Heart left ventricle (tissue), 16 donors: ENCODE measurements at places on chromosomes 2 and 18. TPM values are rescaled to one million over a fixed set of nuclear protein-coding genes. Genes with fewer than 3 reads are reported as not detected.
A peak's percentile ranks its signal among the peaks of the same experiment; 100 is the strongest.

Gene IL1F10
- total RNA-seq = not detected

DNA sequence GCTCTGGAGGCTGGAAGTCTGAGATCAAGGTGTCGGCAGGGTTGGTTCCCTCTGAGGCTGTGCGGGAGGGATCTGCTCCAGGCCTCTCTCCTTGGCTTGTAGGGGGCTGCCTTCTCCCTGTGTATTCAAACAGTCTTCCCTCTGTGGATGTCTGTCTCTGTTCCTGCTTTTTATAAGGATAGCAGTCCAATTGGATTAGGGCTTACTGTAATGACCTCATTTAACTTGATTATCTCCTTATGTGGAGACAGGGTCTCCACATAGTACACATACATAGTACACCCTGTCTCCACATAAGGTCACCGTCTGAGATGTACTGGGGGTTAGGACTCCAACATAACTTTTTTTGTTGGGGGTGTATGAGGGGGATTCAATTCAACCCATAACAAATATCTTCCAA is 30.5 kb downstream of the TCF7L1 start:
- no peak for DNase-seq

Gene GALNT5
- total RNA-seq = 0.33 TPM

DNA sequence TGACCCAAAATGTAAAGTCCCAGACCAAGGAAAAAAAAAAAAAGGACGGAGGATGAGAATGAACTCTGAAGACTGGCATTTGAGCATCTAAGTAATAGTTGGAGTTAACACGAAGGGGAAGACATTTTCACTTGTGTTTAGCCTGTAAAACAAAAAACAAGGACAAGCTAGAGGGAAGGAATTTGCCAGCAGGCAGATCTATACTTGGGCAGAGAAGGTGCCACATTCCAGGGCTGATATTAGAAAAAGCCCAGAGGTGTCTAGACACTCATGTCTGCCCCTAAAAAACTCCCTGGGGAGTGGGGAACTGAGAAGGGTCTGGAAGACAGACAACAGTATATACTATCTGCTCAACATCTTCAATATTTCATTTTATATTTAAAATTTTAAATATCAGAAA is 171.1 kb downstream of the ZEB2 start:
- no peak for DNase-seq

Gene TRAPPC8
- total RNA-seq = 41.9 TPM

Gene AQP12A
- not detected for total RNA-seq

GRCh38 chr18:6601241-6601640 is 128.3 kb upstream of the ARHGAP28 start:
- DNase-seq = no peak

DNA sequence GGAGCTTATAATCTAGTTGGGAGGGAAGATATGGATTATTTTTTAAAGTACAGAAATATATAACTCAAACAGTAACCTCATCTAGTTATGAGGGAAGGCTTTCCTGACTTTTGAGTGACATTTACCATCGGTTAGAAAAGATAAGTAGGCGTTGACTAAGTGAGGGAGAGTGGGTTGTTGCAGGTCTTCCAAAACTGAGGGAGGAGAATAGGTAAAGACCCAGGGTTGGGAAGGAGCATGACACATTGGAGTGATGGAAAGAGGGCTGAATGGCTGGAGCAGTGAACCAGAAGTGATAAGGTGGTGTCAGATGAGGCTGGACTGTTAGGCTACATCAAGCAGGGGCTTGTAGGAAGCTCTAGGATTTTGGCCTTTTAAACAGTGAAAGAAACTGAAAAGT is 10.6 kb upstream of the NUP35 start:
- no peak for DNase-seq

DNA sequence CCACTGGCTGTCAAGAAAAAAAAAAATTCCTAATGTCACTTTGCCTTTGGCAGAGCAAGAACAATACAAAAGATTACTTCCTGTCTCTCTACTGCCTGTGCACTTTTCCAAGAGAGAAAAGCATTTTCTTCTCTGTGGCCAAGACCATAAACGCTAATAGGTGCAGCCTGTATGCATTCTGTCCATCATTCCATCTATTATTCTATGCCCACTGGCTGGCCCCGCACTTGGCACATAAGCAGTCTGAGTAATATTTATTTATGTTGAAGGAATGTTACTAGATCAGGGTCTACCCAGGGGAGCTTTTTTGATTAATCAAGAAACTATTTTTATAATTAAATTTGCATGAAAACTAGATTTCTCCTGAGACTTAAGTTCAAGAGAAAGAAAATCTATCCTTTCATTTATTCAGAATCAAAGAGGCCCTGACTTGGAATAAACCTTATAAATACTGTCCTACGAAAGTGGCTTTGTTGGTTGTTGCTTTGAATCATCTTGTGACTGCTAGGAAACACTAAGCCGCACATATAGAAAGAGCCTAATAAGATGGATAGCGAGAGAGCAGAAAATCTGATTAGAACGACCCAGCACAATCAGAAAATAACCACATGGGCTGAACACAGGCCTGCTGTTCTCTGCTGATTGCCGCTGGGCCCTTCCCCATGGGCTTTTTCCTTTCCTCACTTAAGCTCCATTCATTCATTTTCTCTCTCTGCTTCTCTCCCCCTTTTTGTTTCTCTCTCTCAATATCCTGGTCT is 59.4 kb downstream of the MMADHC start:
- DNase-seq = no peak

DNA sequence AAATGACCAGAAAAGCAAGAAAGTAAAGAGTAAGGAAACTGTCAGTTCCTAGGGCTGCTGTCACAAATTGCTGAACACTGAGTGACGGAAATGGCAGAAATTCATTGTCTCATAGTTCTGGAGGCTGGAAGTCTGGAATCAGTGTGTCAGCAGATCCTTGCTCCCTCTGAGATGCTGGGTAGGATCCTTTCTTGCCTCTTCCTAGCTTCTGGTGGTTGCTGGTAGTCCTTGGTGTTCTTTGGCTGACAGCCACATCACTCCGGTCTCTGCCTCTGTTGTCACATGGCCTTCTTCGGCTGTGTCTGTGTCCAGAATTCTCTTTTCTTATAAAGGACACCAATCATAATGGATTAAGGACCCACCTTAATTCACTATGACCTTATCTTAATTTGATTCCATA is 21.9 kb downstream of the PLEKHB2 start:
- DNase-seq = no peak

DNA sequence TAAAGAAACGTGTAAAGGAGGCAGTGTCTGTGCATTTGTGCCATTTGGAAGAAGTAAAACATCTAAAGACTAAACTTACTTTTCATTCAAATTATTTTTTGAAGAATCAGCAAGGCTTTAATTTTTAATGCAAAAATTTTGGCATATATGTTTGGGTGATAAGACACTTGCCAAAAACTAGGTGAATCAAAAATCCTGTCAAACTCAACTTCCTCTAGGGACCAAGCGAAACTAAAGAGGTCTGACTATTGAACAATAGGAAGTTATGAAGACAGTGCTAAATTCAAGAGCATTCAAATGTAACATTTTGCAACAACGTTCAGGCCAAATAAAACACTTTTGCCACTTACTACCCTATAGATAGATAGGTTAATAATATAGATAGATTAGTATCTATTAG is 306.1 kb downstream of the NOL4 start:
- no peak for DNase-seq

- no peak for DNase-seq
Measured at GRCh38 chr2:119260646-119261492, 37.2 kb downstream of the STEAP3 start.

- no peak for DNase-seq
Measured at GRCh38 chr2:45263147-45263546, 253.9 kb upstream of the SIX2 start.

GRCh38 chr2:98579926-98580325 is 28.4 kb downstream of the COA5 start:
- DNase-seq = no peak

Gene KCNJ3
- total RNA-seq = 0.77 TPM

DNA sequence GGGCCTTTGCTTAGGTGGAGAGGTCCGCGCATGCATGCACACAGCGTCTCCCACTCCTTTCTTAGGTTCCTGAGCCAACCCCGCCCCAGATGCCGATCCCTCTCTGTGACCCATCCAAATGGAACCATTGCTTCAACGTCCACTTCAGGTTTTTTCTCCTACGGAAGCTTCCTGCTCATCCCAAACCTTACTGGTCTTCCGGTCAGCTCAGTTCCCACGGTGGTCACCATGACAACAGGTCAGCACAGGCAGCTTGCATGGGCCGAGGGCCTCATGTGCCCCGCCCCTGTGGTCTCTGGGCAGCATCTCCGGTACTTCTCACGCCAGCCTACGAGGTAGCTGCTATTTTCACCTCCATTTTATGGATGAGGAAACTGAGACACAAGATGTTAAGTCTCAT is 163.7 kb downstream of the SOCS6 start:
- DNase-seq = no peak

Gene SLC9A2
- total RNA-seq = 0.15 TPM

Gene FAM124B
- 1.4 TPM for total RNA-seq

DNA sequence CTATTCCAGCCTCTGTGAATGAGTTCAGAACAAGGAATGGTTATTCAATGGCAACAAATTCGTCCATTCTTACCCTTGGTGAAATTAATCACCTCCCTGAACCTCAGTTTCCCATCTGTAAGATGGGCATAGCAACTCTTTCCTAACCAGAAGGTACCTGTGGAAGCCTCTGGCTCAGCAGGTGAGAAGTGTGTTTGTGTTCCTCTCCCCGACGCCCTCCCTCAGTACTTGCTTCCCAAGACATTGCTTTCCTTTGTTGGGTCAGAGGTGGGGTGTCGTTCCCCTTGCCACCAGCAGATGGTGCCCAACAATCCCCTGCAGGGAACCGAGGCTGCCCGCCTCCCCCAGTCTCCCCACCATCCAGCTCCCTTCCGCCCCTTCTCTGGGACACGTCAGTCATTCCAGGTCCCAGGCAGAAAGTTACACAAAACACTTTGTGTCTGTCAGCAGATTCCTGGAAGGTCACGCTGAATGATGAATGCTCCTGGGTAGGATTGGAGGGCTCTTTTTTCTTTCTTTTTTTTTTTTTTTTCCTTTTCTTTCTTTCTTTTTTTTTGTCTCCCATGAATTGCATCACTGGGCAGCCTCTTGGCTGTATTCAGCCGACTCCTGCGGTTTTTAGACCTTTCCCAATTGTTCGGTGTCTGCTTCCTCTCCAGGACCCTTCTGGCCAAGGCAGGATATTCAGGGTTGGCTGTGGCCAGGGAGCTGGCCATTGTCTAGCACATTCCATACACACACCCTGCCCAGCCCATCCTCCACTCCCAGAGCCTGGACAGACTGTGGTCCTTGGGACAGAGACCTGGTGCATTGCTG is 117.3 kb downstream of the LPIN1 start:
- DNase-seq = peak; percentile 87

Gene SIX2
- 1.8 TPM for total RNA-seq

GRCh38 chr2:54561010-54561409 is 104.9 kb downstream of the SPTBN1 start:
- no peak for DNase-seq

Gene NETO1
- 2.0 TPM for total RNA-seq

DNA sequence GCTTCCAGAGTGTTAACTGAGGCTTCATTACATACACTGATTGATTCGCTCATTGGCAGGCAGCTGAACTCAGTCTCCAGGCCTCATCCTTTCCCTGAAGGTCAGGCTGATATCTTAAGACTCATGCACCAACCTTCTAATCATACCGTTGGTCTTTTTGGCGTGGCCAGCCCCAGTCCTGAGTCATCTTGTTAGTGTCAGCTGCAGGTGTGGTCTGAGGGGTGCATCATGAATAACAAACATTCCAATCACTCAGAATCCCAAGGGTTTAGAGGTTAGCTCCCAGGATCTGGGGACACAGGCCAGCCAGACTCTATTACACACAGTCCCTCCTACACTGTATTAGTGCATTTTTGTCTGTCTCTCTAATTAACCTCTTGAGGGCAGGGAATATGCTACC is 271.5 kb downstream of the HRH4 start:
- DNase-seq = no peak

Gene POTEI
- not detected for total RNA-seq

- no peak for DNase-seq
Measured at GRCh38 chr2:227411320-227411989, 23.7 kb upstream of the SCYGR1 start.

GRCh38 chr2:75342504-75343175 is 143.3 kb upstream of the TACR1 start:
- no peak for DNase-seq

Gene CTNNA2
- not detected for total RNA-seq

Gene MALL
- 21.0 TPM for total RNA-seq

DNA sequence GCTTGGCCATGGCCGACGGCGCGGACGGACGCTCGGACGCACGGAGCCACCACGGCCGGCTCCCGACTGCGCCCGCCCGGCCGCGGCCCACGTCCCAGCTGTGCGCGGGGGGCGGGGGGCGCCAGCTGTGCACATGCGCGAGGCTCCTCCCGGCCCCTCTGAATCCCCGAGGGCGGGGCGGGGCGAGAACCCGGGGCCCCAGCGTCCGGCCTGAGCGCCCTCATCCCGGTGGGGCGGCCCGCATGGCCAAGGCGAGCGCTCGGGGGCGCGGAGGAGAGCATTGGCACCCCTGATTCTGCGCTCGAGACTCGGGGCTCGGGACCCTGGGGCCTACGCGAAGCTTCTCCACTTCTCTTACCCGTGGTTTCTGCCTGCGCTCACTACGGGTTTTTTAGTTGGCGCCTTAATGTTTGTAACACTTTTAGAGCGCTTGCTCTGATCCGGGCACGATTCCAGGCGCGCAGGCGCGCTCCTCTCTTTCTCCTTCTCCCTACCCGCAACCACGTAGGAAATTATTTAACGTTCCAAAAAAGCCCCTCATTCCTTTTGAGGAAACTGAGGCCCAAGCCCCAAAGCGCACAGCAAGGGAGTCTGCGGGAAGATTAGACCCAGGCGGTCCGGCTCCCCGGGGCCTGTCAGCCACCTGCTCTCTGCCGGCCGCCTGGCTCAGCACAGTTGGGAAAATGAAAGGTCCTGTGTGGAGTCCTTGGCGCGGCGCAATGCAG is at the start of gene PXDN:
PXDN (minus strand) TSS at position 70 of the 725 bp plus-strand sequence; CDS start at position 10, 60 bp downstream.
- peak; percentile 83 for DNase-seq

DNA sequence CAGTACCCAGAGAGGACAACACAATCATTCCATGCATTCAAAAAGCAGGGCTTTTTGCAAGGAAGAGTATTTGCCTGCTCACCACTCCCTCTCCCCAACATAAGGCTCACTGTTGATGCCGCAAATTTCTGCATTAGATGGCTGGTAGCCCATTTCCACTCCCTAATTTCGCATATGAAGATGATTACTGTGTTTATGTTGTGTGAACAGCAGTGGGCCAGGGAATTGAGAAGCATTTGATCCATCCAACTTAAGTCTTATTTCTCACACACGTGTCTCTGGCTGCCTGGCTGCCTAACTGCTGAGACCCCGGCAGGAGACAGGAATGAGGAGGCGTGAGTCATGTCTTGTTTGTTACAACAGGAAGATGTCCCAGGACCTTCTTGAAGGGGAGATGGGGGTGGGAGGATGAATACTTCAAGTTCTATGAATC is 294.1 kb downstream of the ALK start:
- DNase-seq = no peak

Gene RBM45
- total RNA-seq = 6.8 TPM

GRCh38 chr18:63528863-63529492 is 13.2 kb upstream of the SERPINB12 start:
- no peak for DNase-seq
